T47D (cell line): ENCODE measurements at places on chromosomes 2 and 18.

DNA sequence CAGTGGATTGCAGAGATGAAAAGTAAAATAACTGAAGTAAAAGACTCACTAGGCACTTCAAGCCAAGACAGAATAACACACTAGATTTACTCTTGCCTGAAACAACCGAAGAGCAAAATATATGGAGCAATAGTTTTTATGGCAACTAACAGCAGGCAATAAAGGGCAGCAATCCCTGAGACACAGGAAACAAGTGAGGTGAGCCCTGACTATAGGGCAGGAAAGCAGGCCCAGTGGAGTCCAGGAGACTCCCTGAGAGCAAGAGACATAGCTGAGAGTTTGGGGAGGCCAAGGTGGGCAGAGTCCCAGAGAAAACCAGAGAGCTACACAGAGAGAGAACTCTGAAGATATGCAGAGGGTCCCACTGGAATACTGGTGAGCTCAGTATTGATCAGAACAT, 18.8 kb downstream of the FARSB start:
- no peak for DNase-seq

GRCh38 chr2:236250286-236250685, 13.9 kb downstream of the ASB18 start:
- no peak for DNase-seq

DNA sequence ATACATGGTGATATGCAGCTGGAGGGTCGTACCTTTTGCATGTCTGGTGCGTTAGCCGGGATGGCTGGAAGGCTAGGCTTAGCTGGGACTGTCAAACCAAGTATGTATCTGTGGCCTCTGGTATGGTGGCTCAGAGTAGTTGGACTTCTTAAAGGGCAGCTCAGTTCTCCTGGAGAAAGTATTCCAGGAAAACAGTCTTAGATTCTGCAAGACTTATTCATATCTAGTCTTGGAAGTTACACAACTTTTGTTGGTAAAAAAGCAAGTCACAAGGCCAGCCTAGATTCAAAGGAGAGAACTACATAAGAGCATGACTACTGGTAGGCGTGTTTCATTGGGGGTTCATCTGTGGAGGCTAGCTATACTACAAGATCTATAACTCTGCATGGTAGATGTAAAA, 45.5 kb downstream of the EML4 start:
- no peak for DNase-seq

DNA sequence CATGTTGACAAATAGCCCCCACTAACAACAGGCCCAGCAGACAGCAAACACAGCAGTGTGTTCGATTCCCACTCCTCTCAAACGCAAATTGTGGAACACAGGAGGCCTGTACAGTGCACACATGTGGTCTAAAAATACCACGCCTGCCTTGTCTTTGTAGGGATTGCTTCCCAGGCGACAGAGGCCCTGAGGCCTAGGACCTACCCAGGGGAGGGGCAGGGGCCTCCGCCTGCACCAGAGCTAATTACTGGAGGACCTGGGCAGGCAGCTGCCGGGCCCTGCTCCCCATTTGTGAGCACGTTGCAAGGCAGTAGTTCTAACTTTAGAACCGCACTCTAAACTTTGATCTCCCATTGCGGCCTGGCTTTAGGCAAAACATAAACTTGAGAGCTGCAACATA, 316.0 kb downstream of the TXNL1 start:
- DNase-seq, result no peak

- DNase-seq, result no peak
These were observed 39.8 kb downstream of the PIAS2 start for GRCh38 chr18:46877329-46877987.

GRCh38 chr18:78268226-78268988, 711.2 kb upstream of the SALL3 start:
- DNase-seq, result no peak

DNA sequence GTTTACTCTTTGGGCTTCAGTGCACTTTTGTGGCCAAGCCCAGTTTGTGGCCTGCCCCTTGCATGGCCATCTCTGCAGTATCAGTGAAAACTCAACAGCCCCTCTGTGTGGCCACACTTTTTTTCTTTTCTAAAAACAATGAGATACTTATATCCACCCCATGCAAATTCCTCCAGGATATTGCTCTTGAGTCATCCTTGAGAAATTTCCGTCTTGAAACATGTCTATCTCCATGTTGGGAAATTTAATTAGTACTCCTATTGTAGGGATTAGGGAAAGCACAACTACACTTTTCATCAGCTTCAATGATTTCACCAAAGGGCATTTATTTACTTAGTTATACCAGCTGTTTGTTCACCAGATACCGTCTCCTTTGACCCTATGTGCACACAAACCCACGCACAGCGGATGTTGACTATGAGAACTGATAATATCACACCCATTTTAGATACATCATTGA, 993.1 kb downstream of the TSN start:
- DNase-seq, result no peak

- DNase-seq, result no peak
These were observed 199.0 kb upstream of the DCC start for GRCh38 chr18:52140986-52141385.

GRCh38 chr2:59779571-59779970, 773.9 kb downstream of the BCL11A start:
- DNase-seq, result no peak

DNA sequence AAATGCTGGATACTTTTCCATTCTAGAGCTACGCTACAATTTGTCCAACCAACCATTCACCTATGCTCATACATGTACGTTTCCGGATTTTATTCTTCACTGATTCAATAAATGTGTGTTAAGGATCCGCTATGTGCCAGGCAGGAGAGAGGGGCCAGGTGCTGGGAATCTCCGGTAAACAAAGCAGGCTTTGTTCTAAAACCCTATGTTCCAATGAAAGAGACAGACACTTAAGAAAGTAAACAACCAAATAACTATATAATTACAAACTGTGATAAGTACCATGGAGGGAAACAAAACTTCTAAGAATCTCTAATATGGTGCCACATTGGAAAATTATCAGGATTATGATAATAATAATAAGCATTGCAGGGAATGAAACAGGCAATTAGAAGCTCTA, 22.2 kb upstream of the POMC start:
- no peak for DNase-seq

- peak; percentile 60 for DNase-seq
These were observed 21.9 kb upstream of the CERS6 start for GRCh38 chr2:168434146-168434545.

DNA sequence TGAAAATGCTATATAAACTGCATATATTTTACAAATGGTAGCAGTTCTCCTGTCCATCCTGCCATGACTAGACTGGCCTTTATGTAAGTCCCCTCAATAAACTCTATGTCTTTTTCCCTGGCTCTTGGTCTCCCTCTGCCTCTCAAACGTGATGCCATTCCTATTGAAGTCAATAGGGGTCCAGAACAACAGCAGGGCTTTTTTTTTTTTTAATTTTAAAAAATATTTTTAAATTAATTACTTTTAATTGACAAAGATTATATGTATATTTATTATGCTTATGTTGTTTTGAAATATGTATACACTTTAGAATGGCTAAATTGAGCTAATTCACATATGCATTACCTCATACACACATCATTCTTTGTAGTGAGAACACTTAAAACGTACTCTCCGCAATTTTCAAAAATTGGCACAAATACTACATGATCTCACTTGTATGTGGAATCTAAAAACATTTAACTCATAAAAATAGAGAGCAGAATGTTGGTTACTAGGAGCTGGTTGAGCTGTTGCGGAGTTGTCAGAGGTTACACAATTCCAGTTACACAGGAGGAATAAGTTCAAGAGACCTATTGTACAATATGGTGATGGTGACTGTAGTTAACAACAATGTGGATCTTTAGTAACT, 123.1 kb downstream of the LRRTM4 start:
- no peak for DNase-seq

GRCh38 chr2:234110219-234110618, 59.7 kb downstream of the SPP2 start:
- DNase-seq, result no peak

DNA sequence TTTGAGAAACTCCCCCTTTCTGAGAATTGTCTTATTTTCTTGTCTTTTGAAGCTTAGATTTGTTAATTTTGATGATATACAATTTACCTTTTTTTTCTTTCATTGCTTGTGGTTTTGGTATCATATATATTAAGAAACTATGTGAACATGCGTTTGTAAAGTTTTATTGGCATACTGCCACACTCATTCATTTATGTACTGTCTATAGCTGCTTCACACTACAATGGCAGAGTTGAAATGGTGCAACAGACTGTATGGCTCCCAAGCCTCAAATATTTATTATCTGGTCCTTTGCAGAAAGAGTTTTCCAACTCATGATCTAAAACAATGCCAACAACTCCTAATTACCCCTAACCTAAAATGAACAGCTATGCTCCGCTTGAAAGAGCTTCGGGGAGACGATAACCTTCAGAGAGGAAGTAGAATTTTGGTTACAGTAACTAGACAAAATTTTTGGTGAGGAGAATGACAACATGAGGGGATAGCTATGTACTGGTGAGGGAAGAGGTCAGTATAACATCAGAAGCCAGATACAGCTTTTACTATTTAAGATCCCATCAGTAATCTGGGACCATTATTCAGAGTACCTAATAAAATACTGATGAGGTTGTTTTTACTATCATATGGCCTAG, 16.1 kb downstream of the PPP3R1 start:
- no peak for DNase-seq

DNA sequence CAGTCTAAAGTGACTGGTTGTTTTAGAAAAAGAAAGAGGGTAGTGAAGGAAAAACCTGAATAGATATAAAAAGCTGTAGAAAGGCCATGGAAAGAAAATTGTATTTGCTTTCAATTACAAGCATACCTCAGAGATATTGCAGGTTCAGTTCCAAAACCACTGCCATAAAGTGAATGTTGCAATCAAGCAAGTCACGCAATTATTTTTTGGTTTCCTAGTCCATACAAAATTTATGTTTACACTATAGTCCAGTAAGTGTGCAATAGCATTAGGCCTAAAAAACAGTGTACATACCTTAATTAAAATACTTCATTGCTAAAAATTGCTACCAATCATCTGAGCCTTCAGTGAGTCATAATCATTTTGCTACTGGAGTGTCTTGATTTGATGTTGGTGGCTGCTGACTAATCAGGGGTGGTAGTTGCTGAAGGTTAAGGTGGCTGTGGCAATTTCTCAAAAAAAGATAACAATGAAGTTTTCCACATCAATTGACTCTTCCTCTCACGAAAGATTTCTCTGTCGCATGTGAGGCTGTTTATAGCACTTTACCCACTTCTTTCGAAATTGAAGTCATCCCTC, 2003.8 kb upstream of the PIK3C3 start:
- no peak for DNase-seq

GRCh38 chr2:46365913-46366667, 68.9 kb downstream of the EPAS1 start:
- peak; percentile 8 for DNase-seq

GRCh38 chr2:12236136-12236844, 480.4 kb upstream of the TRIB2 start:
- DNase-seq, result no peak

GRCh38 chr2:226953826-226954225, 118.0 kb downstream of the RHBDD1 start:
- no peak for DNase-seq

DNA sequence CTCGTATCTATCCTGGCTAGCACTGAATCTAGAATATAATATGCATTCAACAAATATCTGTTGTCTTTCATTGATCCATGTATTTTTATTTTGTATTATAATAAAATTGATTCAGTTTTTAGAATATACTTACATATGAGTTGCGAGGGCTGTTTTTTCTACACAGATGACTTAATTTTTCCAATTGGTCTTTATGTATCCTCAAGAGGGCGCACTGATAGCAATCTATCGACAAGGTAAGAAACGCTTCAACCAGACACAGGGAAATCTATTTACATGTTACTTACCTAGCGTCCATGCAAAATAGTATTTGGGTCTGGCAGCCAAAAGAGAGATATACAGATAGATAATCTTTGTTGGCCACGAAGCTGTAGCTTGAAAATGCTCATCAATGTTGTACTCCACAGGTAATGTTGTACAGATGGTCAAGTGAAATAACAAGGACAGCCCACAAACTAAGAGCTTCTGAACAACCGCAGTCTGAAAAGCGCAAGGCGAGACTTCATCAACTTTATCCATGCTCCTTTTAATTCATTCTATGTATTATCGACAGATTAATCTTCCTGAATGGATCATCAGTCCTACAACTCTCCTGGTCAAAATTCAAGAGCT, 35.5 kb upstream of the KIDINS220 start:
- DNase-seq, result peak; percentile 64

DNA sequence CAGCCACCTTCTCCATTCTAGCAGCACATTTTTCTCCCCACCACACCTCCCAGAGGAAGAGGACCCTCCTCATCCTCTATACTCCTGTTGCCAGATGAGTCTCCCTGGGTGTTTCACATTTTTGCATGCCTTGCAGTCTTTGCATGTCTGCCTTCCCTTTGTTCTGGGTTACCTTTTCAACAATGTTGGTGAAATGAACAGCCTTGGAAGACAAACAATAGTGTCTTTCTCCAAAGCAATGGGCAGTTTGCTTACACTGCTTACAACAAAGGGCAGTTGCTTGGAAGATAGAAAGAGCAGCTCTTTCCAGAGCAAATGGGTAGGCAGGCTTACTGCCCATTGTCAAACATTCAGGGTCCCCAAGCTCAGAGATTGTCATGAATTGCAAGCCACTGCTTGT, 14.5 kb upstream of the SEH1L start:
- DNase-seq, result no peak

- no peak for DNase-seq
These were observed 1.9 kb upstream of the ANKRD39 start for GRCh38 chr2:96859681-96860064.

DNA sequence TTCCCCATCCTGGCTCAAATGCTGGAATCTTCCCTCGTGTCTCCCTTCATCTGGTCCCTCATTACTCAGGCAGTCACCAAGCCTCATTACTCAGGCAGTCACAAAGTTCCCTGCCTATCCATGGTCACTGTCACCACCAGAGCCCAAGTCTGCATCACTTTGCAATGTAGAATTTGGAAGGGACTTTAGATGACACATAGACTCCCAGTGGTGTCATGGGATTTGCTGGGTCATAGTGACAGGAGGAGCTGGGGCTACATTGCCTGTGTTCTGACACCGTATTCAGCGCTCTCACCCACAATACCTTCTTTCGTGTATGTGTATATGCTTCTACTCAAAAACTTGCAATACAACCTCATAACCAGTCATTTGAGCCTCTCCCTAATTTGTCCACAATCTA, 2.1 kb upstream of the EMILIN1 start:
- no peak for DNase-seq

- DNase-seq, result no peak
These were observed 14.6 kb upstream of the ALPP start for GRCh38 chr2:232363784-232364615.

- no peak for DNase-seq
These were observed 112.6 kb upstream of the PXDN start for GRCh38 chr2:1856922-1857321.

GRCh38 chr2:206471524-206472062, 28.3 kb downstream of the ADAM23 start:
- no peak for DNase-seq
